Cardiac atrium fibroblast (primary cell): ENCODE measurements at places on chromosomes 7 and 10. TPM values are rescaled to one million over a fixed set of nuclear protein-coding genes. Genes with fewer than 3 reads are reported as not detected.

The DHX32 gene
- 28.2 and 34.0 TPM in 2 replicates for total RNA-seq

The PLXNA4 gene
- total RNA-seq, result 9.2 and 15.4 TPM in 2 replicates

The MNX1 gene
- not detected in 2 replicates for total RNA-seq

The DOCK1 gene
- total RNA-seq, result 31.1 and 36.9 TPM in 2 replicates

The SFTPA1 gene
- not detected in 2 replicates for total RNA-seq

The AGR2 gene
- total RNA-seq, result not detected in 2 replicates

The ANXA11 gene
- total RNA-seq, result 122 and 129 TPM in 2 replicates

The AKR1D1 gene
- not detected in 2 replicates for total RNA-seq

The ADRB1 gene
- total RNA-seq, result not detected in 2 replicates

The OR2A12 gene
- not detected in 2 replicates for total RNA-seq

The HHEX gene
- 3.1 and 14.8 TPM in 2 replicates for total RNA-seq

The TEX47 gene
- total RNA-seq, result not detected in 2 replicates

The SLC13A4 gene
- not detected in 2 replicates for total RNA-seq

The NKX2-3 gene
- not detected in 2 replicates for total RNA-seq

The CAV2 gene
- 66.9 and 76.2 TPM in 2 replicates for total RNA-seq

The RSPH10B2 gene
- total RNA-seq, result not detected in 2 replicates
